ENCODE measurements at places on chromosomes 12 and 14.

GRCh38 chr14:90139199-90139598 lies 77.4 kb downstream of the KCNK13 start:
- DNase-seq, result no peak

- no peak for DNase-seq
Measured at GRCh38 chr12:132360410-132360809, 31.0 kb upstream of the GALNT9 start.

DNA sequence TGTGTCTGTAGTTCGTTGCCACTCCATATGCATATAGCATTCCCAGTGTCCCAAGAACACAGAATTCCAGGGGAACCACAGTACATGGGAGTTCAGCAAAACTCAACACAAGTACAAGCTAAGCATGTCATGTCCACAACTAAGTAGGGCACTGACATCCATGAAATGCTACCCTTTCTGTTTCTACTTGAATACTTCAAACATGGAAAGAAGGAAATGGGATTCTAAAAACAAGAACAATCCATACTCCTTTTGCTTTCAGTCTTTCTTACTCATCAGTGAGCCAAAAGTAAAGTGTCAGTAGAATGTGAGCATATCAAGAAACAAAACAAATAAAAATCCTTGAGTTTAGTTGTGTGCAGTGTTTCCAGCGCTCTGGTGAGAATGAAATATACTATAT lies 36.0 kb upstream of the COCH start:
- DNase-seq, result no peak

DNA sequence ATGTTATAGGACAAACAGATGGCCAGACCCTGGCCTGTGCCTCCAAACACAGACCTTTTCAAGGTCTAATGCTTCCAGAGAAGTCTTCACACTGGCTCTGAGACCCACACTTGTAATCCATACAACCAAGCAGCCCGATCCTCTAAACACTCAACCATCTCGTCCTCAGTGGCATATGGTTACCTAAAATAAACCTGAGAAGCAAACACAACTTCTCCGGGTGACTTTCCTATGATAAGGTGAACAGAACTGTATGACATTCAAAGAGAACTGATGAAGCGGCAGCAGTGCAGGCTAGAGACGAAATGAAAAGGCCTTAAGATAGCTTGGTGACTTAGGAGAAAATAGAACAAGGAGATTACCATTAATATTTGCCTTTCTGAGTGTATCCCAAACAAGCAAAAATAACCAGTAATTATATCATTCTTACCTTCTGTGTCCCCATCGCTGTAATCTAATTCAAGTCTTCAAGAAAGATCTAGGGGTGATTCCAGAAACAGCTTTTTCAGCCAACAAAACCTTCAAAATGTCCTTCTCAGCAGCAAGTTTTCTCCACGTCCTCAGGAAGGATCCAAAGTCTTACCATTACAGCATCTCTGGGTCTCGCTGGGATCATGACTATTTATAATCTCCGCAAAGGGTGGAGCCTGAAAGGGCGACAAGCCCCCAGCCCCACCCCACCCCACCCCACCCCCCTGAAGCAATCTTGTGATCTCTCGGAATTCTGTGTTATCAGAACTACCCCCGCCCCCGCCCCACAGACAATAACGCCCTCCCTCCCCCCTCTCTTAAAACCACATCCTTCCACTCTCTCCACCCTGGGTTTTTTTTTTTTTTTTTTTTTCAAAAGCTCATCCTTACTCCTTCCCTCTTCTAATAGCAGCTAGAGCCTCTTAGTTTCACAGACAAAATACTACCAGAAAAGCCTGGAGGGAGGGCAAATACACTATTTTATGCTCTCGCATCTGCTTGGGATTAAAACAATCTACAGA lies at the start of gene SLC2A3:
SLC2A3 (minus strand) TSS at position 598 of the 992 bp plus-strand sequence; CDS start at position 445, 153 bp downstream.
- peak; percentile 85 for DNase-seq

- DNase-seq, result no peak
Measured at GRCh38 chr12:19489168-19489567, 49.9 kb downstream of the AEBP2 start.

- DNase-seq, result no peak
Measured at GRCh38 chr14:59037086-59037485, 151.4 kb upstream of the DAAM1 start.

DNA sequence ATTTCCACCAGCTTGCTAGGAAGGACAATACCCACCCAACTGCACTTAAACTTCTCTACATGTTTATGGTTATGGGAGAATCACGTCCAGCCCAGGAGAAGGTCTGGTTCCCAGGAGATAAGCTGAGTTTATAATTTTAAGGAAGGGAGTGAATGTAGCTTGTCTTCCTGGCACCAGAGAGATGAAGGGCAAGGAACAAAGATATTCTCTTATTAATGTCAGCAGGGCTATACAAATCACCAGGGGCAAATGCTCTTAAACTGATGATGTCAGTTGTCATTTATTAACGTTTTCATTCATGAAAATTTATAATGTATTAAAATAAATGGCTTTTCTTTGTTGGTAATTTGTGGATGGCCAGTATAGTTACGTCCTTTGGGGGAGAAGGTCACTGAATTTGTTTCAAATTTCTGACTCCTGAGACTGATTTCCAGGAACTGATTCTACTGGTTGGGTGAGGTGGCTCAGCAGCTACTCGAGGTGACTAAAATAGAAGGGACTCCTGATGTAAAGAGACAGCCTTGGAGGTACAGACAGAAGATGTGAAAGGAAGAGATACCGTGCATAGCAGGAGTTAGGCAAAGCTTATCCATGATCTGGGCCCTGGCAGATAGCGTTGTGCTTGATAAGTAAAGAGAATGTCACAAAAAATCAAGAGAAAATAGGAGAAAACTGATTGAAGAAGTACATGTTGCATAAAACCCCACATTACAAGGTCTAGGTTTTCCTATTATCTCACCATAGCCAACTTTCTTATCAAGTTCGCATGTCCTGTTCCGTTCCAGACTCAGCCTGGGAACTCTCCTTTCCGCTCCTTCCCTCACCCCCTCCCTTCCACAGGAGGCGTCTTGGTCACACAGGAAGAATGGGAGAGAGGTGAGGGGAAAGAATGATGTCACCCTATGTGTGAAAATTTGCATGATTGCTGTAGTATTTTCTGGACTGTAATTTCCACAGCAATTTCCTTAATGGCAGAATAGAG lies 367.1 kb upstream of the FAR2 start:
- no peak for DNase-seq

GRCh38 chr14:98270201-98270600 lies 1001.8 kb downstream of the BCL11B start:
- no peak for DNase-seq

- no peak for DNase-seq
Measured at GRCh38 chr12:83052890-83053541, 366.3 kb downstream of the TMTC2 start.

DNA sequence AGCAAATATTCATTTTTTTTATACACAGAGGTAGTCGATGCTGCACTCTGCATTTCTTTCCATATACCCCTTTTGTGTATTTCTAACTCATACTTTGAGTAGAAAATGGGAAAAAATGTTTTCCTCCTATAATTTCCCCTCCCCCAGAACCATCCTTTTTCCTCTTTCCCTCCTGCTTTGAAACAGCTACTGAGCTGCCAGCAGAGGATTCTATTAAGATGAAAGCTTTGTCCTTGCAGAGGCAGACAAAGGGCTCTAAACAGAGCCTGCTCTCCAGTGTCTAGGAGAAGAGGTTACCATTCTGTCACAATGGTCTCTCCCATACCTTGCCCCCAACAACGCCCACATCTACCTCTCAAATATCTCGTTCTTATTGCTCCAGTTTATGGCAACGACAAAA lies 74.6 kb upstream of the OSBPL8 start:
- no peak for DNase-seq

DNA sequence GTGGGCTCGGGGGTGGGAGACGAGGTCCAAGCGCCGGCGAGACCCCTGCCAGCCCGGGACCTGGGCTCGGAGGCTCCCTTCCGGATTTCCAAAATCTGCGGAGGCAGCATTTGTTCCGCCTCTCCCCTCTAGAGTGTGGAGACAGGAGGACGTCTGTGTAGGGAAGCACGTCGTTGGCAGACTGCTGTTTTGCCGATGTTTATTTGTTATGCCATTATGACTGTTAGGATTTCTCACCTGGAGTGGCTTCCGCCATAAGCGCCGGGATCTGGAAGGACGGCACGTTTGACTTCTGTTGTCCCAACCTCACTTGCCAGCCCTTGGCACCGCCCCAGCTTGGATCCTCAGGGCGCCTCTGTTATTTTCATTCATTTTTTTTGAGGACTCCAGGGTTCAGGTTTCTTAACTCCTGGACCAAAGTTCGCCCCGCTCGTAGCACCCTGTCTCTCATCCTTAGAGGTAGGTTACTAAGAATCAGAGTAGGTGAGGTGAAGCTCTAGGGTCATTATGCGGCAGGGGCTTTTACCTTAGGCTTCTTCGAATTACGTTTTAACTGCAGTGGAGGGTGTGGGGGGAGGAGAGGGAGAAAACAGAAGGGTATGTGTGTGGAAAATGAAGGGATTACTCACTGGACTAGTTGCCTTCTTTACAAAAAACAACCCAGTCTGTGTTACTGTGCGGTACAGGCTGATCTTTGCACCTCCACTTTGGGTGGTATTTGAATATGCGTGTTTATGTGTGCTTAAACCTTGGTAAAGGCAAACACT lies 547 bp upstream of the PYGL start:
- DNase-seq, result no peak

- no peak for DNase-seq
Measured at GRCh38 chr14:95741038-95741490, 27.1 kb upstream of the TCL1A start.

- no peak for DNase-seq
Measured at GRCh38 chr14:90695997-90696660, 120.1 kb downstream of the TTC7B start.

DNA sequence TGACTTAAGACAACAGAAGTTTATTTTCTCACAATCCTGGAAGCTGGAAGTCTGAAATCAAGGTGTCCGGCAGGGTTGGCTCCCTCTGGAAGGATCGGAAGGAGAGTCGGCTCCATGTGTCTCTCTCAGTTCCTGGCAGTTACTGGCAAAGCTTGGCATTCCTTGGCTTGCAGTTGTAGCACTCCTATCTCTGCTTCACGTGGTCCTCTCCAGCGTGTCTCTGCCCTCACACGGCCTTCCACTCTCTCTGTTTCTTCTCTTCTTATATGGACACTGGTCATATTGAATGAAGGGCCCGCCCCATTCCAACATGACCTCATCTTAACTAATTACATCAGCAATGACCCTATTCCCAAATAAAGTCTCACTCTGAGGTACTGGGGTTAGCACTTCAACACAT lies 60.1 kb upstream of the TUNAR start:
- DNase-seq, result no peak

GRCh38 chr12:104384141-104384880 lies 72.4 kb upstream of the CHST11 start:
- DNase-seq, result no peak

DNA sequence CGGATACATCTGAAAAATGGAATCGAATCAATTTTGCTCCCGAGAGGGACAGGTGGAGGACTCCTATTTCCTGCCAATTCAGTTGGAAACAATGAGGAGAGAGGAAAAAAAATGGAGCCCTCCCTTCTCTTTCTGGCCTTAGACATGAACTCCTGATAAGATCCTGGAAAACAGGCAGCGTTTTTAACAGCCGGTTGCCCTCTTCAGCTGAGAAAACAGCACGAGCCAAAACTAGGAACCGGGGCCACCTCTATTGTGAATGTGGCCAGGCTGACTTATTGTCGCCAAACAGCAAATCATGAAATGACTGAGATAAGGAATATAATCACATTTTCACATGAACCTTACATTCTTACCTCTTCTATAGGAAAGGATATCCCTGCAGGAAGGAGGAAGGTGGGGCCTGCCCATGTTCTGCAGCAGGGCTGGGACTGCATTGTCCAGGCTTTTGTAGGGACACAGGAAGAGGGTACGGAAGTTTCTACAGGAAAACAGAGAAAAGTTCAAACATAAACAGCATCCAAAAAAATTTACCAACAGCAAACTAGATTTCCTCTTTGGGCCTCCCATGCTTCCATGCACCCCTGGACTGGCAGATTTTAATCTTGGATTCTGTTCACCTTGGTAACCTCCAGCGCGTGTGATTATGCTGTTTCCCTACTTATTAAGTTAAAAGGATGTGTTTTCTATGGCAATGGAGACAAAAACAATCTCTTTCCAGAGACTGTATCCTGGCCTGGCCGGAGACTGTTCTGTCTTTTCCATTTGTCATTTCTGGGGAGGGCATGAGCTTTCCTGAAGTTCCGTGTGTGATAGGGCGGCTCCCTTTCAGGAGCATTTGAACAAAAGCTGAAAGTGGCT lies 29.0 kb upstream of the ELK3 start:
- no peak for DNase-seq

- no peak for DNase-seq
Measured at GRCh38 chr12:15800278-15800677, 11.1 kb upstream of the EPS8 start.

- peak; percentile 78 for DNase-seq
Measured at GRCh38 chr12:132559652-132560363, 50.6 kb downstream of the LRCOL1 start.

- no peak for DNase-seq
Measured at GRCh38 chr14:55514819-55515490, 65.1 kb upstream of the KTN1 start.

DNA sequence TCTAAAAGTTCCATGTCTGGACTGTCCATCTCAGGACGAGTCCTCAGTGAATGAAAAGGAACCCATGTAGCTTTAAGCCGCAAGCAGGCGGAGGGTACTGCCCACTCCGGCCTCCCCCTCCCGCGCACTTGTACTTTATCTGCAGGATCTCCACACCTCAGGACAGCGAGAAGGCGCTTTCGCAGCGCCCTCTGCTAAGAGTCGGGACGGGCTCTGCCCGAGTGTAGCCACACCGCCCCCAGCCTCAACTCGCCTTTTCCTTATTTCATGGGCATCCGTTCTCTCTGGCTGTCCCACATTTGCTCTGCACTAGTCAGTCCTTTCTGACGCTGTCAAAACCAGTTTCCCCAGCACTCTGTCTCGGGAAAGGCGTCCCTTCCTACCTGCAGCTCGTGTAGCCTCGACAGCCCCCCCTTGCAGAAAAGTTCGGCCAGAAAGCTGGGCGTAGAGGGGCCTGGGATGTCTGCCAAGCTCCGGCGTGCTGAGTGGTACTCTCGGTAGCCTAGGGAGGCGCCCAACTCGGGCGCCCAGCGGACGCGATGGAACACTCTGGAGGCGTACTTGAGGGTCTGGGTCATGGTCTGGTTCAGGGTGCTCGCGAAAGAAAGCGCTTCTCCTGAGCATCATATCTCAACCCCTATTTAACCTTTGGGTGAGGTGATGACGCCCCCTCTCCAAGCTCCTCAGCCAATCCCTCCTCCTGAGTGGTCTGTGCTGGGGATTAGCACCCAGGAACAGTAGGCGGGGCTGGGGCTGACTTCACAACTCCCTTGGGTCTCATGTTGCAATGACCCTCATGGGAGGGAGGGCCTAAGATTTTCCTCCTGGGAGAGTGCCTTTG lies at the start of gene CYP27B1:
CYP27B1 (minus strand) TSS at position 615 of the 841 bp plus-strand sequence; CDS start at position 578, 37 bp downstream.
- no peak for DNase-seq

DNA sequence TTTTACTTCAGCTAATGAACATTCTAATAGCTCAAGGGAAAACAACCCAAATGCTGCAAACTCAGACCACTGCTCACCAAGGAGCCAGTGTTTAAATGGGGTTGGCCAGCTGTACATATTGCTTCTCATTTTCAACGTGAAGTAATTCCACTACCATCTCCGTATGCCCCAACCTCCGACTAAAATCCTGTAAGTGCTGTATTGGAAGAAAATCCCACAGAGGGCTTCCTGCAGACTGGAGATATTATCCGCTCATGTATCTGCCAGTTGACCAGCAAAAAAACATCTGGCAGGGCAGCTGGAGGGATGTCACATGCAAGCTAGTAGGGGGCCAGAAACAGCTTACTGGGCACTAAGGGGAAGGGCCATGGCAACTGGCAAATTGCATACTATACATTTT lies 485.0 kb downstream of the SNAPC1 start:
- no peak for DNase-seq

GRCh38 chr12:46920499-46920898 lies 94.7 kb upstream of the SLC38A4 start:
- no peak for DNase-seq

GRCh38 chr14:22551605-22551997 lies 37.4 kb downstream of the DAD1 start:
- no peak for DNase-seq

Measured in right forelimb (tissue), 1 donor.